ENCODE measurements at places on chromosomes 7 and 10.

DNA sequence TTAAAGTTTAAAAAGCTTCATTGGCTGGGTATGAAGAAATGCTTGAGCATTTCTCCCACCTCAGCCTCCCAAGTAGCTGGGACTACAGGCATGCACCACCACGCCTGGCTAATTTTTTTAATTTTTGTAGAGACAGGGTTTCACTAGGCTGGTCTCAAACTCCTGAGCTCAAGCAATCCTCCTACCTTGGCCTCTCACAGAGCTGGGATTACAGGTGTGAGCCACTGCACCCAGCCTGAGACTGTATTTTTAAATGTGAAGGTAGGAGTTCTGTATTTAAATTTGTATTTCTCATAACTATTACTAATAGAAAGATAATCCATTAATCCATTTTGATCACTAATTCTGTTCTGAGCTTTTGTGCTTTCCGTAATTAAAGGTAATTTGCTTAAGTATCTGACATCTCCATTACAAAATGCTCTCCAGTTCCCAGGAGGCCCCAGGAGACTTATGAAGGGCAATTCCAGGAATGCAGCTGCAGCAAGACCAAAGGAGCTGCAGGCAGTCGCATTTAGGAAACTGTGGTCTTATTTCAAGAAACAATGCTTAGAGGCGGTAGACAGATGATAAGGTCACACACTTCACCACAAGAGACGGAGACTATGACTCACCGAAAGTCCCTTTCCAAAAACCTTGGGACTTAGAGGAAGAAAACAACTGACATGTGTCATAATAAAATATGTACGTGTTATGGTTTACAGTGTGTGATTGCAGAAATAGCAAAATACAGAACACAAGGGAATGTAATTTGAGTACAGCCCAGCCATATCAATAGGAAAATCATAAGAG, 23.3 kb downstream of the YAE1 start:
- DNase-seq: no peak

- no peak for DNase-seq
Measured at GRCh38 chr7:134662871-134663205, 16.2 kb downstream of the BPGM start.

GRCh38 chr10:47300429-47300931, 483 bp downstream of the GDF10 start:
- no peak for DNase-seq

- DNase-seq: no peak
Measured at GRCh38 chr7:133349101-133349500, 96.2 kb downstream of the EXOC4 start.

DNA sequence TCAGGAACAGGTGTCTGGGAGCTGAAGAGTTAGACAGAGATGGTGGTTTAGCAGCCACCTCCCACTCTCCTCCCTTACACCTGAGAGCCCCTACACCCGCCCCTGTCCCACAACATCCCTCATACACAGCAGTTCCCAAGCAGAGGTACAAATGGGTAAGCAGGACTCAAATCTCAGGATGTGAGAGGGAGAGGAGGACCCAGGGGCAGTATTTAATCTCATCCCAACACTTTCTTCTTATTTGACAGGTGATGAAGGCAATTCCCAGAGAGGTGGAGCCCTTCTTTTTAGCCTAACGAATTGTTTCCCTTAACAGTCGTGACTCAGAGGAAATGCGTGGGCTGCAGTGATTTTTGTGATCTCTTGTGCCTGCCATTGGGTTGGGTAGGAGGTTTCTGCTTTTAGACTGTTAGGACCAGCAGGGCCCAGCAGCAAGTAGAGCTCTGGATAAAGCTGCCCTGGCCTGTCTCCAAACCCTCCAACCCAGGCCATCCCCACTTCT, 191.3 kb downstream of the HECW1 start:
- no peak for DNase-seq

GRCh38 chr7:19522486-19522885, 186.4 kb downstream of the POLR1F start:
- DNase-seq: no peak

- no peak for DNase-seq
Measured at GRCh38 chr7:156177422-156178055, 365.3 kb upstream of the SHH start.

DNA sequence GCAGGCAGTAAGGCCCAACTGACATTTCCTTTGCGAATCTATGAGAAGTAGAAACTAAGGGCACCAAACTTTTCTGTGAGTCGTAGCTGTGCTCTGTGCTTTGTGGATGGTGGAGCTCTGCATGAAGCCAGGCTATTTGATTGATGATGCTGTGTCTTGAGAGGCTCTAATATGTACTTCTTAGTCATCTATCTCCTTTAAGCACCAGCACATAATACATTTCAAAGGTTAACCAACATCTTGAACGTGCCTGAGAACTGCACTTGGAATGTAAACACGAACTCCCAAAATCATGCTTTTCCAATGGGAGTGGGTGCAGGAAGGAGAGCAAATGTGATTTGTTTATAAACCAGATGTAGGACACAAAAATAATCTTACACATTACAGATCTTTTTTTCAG, 411.6 kb downstream of the PARD3 start:
- no peak for DNase-seq

DNA sequence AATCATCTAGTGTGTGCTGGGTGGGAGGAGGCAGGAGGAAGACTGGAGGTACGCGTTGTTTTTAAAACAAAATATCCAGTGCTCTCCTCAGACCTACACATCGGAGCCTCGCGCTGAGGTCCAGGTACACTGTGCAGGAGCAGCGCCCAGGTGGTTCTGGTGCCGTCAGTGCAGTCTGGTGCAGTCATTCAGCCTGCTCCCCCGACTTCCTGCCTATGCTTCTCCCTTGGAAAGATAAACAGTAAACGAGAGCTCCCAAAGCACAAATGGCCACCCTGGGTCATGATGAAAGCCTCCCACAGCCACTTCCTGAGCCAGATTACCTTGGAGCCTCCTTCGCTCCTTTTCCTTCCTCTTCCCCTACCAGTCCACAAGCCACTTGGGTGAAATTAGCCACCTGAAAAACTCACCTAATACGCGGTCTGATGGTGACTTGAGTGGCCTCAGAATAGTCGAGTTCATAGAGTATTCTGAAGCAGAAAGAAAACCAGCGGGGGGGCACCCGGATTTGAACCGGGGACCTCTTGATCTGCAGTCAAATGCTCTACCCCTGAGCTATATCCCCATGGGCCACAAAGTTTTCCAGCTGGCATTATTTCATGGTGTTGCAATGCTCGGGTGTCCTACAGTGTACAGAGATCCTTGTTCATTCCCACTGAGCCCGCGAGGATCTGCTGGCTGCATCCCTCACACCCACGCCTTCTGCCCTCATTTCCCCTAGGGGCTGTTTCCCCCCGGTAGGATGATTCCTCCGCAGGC, 82.5 kb downstream of the ZNF467 start:
- peak; percentile 81 for DNase-seq

GRCh38 chr7:1081336-1081735, 6.6 kb upstream of the GPER1 start:
- no peak for DNase-seq

DNA sequence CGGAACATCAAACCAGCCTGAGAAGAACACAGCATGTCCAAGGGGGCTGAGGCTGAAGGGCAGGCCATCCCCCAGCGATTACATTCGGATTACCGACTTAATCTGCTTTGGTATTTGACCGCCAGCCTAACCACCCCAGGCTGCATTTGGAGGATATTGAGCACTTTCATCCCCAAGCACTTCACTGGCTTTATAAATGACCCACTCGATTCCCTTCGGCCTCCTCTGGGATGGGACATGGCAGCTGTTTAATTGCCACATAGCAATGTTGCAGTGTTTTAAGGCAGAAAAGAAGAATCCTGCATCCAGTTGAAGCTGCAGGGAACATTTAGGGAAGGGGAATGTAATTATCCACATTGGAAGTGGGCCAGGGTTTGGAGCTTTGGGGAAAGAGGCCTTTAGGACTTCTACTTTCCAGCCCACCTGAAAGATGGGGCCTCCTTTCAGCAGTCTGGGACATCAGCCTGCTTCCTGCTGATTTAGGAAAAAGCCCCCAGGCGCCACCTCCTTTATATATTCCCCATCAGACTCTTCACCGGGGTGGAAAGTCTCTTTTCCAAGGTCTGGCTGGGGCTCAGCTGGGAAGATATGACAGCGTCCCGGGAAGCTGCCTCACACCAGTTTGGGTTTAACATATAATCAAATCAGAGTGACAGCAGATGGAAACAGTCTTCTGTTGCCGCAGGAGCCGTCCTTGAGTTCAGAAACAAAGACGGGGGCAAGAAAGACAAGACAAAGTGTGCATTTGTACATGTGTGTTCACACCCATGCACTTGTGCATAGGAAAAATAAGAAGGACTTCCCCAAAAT, 9.2 kb downstream of the DPCD start:
- DNase-seq: no peak

GRCh38 chr10:118342638-118343020, 505 bp upstream of the FAM204A start:
- no peak for DNase-seq
